ENCODE measurements at places on chromosomes 4 and X.

DNA sequence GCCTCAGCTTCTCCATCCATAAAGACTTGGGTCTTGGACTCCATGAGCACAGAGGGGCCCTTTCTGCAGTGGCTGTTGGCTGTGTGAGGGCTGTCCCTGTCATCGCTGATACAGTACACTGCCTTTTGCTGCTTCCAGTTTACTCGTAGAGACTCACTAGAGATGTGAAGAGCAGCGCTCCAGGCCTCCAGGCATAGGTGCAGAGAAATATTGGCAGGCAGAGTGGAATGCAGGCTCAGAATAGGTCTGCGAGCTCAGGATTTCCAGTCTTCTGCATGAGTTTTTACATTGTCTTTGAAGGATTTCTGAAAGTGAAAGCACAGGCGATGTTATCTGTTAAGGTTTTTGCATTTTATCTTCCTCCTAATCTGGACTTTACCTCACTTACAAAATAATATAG lies 97.4 kb downstream of the AASDH start:
- DNase-seq = no peak

- DNase-seq = no peak
Measured at GRCh38 chrX:78958419-78959116, 13.4 kb downstream of the P2RY10 start.

GRCh38 chr4:80578001-80578400 lies 242.5 kb downstream of the CFAP299 start:
- no peak for DNase-seq

DNA sequence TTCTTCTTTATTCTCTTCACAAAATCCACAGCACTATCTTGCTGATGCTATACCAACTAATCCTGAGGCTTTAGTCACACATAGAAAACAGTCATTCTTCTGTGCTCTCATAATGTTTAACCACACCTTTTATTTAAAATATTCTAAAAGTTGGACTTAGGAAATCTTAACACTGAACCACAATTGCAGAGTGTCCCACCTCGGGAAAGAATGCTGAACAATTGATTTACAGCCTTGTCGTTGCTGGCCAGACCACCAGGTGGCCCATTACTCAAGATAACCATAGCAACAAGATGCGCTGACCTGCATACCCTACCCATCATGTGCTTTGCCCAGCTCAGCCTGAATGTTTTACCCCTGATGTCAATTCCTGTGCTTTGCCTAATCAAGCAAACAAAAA lies 100.8 kb downstream of the ARSJ start:
- DNase-seq = no peak

- DNase-seq = no peak
Measured at GRCh38 chrX:137032841-137033773, 688 bp downstream of the GPR101 start.

DNA sequence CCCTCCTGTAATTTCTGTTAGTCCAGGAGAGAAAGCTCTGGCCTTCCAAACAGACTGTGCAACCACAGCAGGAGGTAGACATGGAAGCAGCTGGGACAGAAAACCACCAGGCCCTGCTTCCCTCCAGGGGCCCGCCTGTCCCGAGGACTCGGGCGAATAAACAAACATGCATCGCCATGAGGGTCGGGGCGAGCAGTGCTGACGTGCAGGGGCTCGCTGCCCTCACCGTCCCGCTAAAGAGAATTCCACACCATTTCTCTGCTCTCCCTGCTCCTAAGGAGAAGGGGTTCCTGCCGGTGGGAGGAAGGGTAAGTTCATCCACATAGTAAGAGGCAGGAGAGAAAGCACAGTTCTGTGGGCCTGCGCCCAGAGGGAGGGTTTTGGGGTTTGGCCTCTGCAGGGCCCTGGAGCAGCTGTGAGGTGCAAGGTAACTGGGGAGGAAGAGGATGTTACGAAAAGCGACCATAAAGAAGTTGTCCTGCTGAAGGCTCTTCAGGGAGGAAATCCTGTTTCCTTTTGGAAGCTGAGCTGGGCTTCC lies 54.9 kb downstream of the WFS1 start:
- no peak for DNase-seq

DNA sequence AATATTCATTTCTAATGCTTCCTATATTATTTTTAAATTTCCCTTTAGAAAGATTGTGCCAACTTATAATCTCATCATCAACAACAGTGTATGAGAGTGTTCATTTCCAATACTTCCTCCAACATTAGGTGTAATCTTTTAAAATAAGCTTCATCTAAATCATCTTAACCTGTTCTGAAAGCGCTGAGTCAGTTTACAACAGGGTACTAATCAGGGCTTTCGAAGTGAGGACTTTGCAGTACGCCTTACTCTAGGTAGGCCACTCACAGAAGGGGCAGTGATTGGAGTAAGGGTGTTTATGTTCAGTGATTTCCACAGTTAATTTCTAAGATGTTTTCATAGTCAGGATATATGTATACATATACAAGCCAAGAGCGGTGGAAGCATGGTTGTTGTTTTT lies 87.9 kb downstream of the FRAS1 start:
- DNase-seq = no peak

DNA sequence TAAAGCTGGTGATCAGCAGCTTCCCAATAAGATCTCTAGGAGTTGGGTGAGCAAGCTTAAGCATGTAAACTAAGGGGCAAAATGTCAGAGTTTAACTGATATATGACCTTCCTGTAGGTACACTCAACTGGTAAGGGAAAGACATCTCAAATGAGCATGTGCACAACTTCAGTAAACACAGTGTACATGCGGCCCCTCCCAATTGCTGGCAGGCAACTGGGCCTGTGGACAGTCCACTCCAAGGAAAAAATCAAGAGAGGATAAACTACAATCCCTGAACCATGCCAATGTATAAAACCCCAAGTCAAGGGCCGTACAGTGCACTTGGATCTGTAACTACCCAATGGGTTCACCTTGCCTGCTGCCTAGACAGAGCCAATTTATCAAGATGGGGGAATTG lies 4.9 kb upstream of the NAA11 start:
- DNase-seq = no peak

DNA sequence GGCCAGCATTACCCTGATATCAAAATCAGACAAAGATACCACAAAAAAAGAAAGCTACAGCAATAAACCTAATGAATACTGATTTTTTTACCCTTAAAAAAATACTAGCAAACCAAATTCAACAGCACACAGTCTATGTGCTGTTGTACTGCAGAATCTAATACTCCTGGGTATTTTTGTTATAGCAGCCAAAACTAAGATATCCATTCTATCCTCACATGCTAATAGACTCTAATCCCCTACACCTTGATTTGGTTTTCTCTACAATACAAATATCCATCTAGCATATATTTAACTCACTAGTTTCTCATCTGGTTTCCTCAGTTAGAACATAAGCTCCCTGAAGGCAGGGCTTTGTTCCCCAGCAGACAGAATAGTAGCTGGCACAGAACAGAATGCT lies 12.4 kb downstream of the CLOCK start:
- DNase-seq = no peak

GRCh38 chrX:5936438-5936837 lies 292.2 kb downstream of the NLGN4X start:
- DNase-seq = no peak

DNA sequence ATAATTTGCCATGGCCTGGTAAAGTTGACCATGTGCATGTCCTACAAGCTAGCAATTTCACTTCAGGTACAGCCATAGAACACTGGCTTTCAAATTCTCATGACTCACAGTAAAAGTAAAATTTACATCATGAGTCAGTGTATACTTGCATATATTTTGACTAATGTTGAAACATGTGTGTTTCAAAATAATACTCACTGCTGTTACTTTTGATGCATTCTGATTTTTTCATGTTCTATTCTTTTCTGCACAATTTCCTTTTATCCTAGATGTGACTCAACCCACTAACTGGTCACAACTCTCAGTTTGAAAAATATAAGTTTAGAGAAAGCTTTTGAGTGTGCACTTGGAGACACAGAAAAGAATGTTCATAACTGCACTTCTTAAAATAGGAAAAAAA lies 365.7 kb downstream of the FGF13 start:
- no peak for DNase-seq

DNA sequence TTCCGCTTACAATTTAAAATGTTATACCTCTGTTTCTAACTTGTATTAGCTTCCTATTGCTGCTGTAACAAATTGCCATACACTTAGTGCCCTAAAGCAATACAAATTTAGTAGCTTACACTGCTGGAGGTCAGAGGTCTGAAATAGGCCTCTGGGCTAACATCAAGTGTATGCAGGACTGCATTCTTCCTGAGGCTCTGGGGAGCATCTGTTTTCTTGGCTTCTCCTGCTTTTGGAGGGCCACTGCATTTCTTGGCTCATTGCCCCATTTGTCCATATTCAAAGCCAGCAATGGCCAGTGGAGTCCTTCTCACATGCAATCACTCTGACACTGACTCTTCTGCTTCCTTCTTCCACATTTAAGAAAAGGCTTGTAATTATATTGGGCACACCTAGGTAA lies 639.8 kb upstream of the INTU start:
- no peak for DNase-seq

DNA sequence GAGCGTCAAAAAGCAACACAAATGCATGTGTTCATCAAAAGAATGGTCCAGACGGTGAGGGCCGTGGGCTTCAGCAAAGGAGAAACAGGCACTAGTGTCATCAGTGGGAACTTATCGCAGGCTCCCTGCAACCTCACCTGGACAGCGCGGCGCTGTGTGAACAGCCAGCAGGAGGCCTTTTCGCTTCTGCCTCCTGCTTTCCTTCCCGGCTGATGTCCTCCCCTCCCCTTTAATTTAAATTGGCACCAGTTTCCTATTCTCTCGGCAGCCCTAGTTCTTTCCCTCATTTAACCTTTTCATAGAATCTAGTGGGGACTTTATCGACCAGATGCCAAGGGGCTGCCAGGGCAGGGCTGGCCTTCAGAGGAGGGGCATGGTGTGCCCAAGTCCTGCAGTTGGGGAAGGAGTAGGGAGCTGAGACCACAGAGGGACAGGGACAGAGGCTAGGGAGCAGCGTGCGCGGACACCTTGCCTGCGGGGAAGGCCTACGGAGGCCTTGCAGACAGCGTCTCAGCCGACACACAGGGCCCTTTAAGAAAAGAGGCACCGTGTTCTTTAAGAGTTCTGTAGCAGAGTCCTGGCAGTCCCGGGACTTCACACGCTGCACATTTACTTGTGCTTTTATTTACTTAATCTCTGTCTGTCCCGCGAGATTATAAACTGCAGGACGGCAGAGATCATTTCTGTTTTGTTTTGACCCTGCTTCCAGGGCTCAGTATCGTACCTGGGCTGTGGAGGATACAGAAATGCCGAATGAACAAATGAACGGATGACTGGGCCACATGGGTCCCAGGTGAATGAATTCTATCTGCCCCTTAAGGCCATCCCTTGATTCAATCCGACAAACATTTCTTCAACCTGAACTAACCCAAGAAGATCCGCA lies 8.4 kb upstream of the SORBS2 start:
- DNase-seq = no peak

DNA sequence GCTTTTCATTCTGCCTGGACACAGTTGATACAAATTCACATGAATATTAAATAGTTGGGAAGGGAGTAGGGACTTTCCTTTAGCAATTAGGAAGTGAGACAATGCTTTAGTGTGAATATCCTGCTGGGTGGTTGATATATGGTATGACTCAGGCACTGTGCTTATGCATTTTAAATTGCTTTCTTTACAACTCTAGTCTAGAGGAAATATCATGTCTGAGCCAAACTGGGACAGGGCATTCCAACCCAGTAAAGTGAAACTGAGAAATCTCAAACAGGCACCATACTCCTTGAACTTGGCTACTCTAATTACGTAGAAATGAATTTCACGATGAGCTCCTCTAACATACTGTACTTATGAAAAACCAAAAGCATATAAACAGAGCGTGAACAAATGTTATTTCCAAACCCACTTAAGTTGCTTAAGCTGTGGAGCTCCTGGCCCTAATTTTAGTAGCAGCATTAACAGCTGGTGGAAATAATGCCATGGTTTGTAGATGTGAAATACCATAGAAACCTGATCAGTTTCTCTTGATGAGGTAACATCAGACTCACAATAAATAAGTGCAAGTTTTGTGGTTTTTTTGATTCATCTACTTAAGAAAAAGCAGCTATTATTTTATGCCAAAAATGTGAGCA lies 242.9 kb upstream of the GK2 start:
- no peak for DNase-seq
